ENCODE measurements at places on chromosomes 5 and 9.

GRCh38 chr9:76519075-76519835 is 60.3 kb downstream of the GCNT1 start:
- no peak for DNase-seq

GRCh38 chr9:81035171-81035570 is 654.2 kb downstream of the TLE1 start:
- no peak for DNase-seq

DNA sequence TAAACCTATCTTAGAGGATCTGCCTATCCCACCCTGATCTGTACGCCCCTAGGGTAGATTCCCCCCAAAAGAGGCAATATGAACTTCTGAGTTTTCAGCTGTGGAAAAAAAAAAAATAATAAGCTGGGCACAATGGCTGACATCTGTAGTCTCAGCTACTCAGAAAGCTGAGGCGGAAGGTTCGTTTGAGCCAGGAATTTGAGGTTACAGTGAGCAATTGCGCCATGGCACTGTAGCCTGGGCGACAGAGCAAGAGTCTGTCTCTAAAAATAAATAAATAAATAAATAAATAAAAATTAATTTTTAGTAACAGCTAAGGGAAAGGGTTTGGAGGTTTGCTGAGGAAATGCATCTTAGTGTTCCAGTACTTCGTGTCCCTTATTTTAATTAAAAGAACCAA is 21.1 kb upstream of the SLC28A3 start:
- DNase-seq, result no peak

- no peak for DNase-seq
Measured at GRCh38 chr5:153783362-153783658, 255.4 kb downstream of the FAM114A2 start.

- DNase-seq, result no peak
Measured at GRCh38 chr5:38835887-38836286, 9.9 kb upstream of the OSMR start.
